Activated T-cell treated with anti-CD3 and anti-CD28 coated beads, Interleukin-2, amount 50 U/mL, for 1 hour (primary cell): ENCODE measurements at places on chromosomes 12 and 14.

GRCh38 chr14:30385925-30386324 lies 173.0 kb upstream of the G2E3 start:
- no peak for DNase-seq

DNA sequence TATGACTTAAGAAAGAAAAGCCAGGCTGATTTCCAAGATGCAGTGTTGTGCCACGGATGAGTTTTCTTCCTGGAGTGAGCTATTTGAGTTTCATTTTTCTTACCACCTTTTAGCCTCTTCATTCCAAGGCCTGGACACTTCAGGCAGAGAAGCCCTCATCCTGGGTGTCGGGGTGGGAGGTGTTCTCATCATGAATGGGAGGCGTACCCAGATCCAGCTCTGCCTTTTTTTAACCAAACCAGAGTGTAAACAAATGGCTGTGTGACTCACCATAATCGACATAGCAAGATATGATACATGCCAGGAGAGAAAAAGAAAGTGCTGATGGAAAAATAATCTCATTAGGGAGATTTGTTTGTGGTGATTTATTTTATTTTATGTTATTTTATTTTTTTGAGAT lies 79.9 kb downstream of the ARF6 start:
- no peak for DNase-seq

DNA sequence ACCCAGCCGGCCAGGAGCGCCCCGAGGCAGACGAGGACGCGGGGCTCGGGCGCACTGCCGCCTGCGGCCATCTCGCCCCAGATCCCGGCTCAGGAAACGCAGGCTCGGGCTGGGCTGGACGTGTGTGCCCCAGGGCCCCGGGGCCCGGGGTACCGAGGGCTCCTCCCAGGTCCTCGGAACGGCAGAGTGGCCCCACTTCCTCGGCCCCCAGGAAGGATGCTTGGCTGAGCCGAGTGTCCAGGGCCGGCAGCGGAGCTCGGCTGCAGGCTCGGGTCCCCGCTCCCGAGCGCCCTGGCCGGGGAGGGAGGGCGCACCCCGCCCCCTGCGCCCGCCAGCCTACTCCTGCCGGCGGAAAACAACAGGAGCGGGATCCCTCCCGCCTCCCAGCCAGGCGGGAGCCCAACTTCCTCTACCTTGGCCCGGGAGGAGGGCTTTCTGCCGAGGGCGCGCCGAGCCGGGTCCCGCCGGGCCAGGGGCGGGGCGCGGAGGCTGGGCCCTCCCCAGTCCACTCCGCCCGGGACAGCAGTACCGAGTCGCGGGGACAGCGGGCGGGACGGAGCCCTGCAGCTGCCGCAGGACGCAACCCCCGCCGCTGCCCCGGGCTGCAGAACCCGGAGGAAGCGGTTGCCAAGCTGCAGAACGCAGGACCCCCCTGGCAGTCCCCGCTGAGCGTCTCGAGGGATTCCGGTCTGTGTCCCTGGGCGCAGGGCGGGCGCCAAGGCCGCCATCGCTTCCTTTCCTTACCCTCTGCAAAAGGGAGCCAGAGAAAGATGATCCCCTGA lies at the start of gene VSIG10:
TSS of gene VSIG10 (minus strand) at position 411 of the 782 bp plus-strand sequence. CDS start at position 71, 340 bp downstream.
- DNase-seq: peak; percentile 32

DNA sequence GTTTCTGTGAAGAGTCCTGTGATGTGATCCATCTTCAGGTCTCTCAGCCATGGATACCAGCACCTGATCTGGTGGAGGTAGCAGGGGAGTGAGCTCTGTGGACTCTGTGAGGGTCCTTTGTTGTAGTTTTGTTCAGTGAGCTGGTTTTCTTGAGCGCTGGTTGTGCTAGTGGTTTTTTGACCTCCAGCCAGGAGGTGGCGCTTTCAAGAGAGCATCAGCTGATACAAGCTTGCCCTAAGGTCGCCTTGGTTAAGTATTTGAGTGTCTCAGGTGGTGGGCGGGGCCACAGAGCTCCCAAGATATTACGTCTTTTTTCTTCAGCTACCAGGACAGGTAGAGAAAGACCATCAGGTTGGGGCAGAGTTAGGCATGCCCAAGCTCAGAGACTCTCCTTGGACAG lies 139.7 kb downstream of the TTLL5 start:
- DNase-seq: no peak

- DNase-seq: peak; percentile 9
These were observed 11.7 kb upstream of the CACNA2D4 start for GRCh38 chr12:1929985-1930802.

- DNase-seq: no peak
These were observed 572.0 kb upstream of the ATP2B1 start for GRCh38 chr12:90280564-90281058.

GRCh38 chr14:99078426-99078825 lies 193.6 kb downstream of the BCL11B start:
- no peak for DNase-seq

DNA sequence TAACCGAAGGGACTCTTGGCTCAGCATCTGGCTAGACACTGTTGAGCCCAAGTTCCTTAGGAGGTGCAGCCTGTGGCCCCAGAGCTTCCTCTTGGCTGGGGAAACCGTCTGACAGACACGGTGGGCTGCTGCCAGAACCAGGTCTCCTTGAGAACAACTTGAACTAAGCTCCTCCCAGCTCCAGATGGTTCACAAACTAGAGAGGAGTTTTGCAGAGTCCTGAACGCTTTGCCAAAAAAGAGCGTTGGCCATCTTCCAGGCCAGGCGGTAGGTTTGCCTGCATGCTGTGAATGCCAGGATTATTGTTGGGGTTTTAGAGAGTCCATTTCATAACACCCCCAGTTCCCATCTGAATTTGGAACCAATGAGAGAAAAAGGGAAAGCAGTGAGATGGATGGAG lies 399.8 kb downstream of the RGS6 start:
- no peak for DNase-seq

GRCh38 chr14:23321572-23322547 lies 603 bp downstream of the PABPN1 start:
- peak; percentile 54 for DNase-seq

GRCh38 chr14:84029720-84030119 lies 1500.2 kb upstream of the FLRT2 start:
- DNase-seq: no peak

DNA sequence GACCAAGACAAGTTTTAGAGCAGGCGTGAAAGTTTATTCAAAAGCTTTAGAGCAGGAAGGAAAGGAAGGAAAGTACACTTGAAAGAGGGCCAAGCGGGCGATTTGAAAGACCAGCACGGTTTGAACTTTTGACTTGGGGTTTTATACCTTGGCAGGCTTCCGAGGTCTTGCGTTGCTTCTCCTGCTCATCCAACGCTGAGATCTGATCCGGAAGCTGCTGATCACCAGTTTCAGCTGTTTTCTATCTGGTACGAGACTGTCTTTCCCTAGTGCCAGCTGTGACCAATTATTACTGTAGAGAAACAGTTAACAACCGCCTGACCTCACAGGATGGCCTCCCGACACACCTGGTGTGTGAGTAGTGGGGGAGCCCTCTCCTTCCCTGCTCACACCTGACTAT lies 20.6 kb upstream of the SNRPF start:
- no peak for DNase-seq

GRCh38 chr12:100331871-100332270 lies 25.0 kb upstream of the SLC17A8 start:
- no peak for DNase-seq

GRCh38 chr12:89951050-89951693 lies 242.5 kb upstream of the ATP2B1 start:
- no peak for DNase-seq

GRCh38 chr14:100107236-100107635 lies 42.0 kb downstream of the EVL start:
- DNase-seq: no peak

GRCh38 chr12:93080452-93080851 lies 151.4 kb upstream of the EEA1 start:
- no peak for DNase-seq

DNA sequence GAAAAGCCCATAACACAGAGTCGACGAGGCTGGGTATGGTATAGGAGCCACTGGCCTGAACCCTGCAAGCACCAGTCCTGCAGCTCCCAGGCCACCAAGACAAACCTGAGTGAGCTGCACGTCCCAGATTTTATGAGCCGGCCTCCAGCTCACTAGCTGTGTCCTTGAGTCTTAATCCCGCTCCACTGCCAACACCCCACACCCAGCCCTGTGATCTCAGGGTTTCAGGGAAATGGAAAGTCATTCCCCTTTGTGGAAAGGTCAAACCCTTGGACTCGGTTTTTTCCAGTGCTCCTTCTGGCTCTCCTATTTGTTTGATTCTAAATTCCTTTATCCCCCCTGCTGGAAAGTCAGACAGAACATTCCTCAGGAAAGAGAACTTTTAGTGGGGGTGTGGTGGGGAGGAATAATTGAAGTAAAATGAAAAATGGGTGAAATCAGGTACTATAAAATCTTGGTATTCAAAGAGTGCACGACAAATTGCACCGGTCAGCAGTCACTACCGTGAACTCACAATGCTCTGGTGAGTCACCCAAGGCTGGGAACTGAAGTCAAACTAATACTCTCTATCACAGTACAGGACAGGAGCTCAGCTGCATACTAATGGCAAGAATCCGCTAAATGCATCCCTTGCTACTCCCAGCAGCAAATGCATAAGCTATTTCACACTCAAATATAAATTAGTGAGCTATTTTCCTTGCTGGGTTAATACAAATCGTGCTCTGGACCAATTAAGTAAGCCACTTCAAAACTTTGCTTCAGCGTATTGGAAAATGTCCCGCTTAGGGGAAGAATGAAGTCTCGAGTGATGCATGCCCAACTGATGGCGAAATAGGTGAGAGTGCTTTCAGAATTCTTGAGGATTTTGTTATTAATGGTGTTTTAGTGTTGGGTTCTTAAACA lies 9.0 kb downstream of the PITPNM2 start:
- DNase-seq: no peak

DNA sequence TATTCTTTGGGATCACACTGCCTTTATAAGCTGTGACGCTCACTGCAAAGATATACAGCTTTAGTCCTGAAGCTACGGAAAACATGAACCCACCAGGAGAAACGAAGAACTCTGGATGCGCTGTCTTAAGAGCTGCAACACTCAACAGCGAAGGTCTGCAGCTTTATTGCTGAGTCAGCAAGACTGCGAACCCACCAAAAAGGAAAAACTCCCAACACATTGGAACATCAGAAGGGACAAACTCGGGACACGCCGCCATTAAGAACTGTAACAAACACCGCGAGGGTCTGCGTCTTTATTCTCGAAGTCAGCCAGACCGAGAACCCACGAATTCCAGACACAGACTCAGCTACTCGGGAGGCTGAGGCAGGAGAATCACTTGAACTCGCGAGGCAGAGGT lies 9.2 kb upstream of the VWF start:
- DNase-seq: no peak

DNA sequence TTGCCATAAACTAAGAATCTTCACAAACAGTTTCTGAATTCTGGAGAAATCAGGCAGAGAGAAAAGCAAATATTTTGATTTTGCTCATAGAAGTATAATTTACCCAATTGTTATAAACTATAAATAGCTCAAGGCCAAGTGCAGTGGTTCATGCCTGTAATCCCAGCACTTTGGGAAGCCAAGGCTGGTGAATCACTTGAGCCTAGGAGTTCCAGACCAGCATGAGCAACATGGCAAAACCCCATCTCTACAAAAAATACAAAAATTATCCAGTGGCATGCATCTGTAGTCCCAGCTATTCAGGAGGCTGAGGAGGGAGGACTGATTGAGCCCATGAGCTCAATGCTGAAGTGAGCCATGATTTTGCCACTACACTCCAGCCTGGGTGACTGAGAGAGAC lies 19.6 kb upstream of the MMP19 start:
- no peak for DNase-seq

- no peak for DNase-seq
These were observed 69.3 kb downstream of the RIN3 start for GRCh38 chr14:92582706-92583452.

DNA sequence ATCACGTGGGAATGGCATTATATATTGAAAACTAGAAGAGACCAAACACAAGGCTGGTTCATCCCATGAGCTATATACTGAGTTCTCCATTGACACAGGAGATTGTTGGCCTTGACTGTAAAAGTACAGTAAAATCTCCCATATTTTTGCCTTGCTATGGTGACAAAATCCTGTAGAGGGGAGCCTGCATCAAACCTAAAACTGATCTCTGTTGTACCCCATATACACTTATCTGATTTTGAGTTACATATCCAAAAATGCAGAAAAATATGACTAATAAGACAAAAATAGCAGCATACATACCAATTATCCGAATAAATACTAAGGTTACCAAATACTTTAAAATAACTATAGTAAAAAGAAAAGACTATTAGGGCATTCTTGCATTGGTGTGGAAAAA lies 60.4 kb downstream of the TMTC3 start:
- no peak for DNase-seq

- DNase-seq: no peak
These were observed 107.5 kb upstream of the CPNE8 start for GRCh38 chr12:39012870-39013269.

DNA sequence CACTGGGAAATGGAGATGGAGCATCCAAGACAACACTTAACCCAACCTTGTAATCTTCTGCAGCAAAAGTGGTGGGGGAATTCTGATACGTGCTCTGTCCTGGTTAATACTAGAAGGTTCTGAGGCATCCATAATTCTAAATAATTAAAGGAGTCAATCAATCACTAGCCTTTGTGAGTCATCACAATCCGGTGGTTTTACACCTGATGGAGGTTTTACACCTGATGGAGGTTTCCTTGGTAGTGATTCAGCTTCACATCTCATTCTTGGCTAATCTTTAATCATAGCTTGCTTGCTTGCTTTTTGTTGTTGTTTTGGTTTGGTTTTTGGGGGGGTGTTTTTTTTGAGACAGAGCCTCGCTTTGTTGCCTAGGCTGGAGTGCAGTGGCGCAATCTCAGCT lies 343.4 kb downstream of the DPF3 start:
- DNase-seq: no peak

GRCh38 chr12:104064842-104065427 lies 604 bp downstream of the HCFC2 start:
- peak; percentile 27 for DNase-seq

DNA sequence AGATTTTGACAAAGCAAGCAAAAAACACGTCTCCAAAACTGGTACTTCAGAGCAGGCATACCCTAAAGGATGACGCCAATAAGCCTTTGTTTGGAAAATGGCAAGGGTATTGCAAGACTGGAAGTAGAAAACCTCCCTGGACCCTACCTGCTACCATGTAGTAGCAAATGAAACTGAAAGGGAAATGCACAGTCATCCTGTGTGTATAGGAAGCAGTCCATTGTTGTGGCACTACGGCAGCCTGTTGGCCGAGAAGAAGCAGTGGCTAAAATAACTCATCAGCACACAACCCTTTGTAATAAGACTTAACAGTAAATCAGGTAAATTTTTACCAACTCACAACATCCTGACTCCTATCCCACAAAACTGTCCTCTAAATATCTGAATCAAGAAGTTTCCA lies 386.4 kb downstream of the RGS6 start:
- no peak for DNase-seq

- no peak for DNase-seq
These were observed 151.0 kb upstream of the SEL1L start for GRCh38 chr14:81684696-81685095.
